ENCODE measurements at places on chromosomes 3 and 15.

- no peak for DNase-seq
Observed at GRCh38 chr15:35693286-35693685, 147.3 kb upstream of the DPH6 start.

- no peak for DNase-seq
Observed at GRCh38 chr3:28718074-28718849, 369.6 kb upstream of the AZI2 start.

GRCh38 chr15:77070180-77070494, 772 bp downstream of the TSPAN3 start:
- DNase-seq: no peak

DNA sequence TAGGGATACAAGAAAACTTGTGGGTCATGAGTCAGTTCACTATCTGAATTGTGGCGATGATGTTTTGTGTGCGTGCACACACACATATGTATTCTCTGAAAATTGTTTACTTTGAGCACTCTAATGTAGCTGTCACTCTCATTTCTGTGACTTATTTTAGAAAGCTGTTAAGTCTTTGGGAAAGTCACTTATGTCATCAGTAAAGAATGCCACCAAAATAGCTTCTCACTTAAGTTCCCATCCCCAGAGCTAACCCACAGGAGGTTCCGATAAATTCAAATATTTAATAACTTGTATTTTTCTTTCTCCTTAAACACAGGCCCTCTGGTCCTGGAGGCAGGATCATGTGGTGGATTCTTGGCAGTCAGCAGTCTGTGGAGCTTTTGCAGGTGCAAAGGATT, 138.3 kb downstream of the LRIG1 start:
- DNase-seq: no peak

DNA sequence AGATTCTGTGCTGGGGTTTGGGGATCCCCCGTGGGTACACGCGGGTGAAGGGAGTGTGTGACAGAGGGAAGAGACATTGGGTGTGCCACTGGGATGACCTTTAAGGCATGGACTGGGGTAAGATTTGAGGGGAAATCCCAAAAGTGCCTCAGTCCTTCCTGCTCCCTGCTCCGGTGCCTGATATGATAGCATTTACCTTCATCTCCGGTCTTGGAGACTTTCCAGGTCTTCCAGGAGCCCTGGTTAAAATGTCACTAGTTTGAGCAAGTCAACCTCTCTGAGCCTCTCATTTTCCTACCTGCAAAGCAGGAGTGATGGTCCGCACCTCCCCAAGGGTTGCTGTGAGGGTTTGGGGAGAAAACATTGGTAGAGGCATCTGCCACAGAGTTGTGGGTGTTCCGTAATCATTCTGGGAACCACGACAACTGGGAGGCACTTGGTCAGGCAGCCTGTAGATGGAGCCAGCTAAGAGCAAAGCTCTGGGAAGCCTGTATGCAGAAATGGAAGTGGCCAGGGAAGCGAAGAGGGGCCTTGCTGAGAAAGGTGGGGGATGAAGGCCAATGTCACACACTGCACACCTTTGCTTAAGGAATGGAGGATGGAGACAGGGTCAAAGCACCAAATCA, 33.9 kb upstream of the KIF23 start:
- no peak for DNase-seq

DNA sequence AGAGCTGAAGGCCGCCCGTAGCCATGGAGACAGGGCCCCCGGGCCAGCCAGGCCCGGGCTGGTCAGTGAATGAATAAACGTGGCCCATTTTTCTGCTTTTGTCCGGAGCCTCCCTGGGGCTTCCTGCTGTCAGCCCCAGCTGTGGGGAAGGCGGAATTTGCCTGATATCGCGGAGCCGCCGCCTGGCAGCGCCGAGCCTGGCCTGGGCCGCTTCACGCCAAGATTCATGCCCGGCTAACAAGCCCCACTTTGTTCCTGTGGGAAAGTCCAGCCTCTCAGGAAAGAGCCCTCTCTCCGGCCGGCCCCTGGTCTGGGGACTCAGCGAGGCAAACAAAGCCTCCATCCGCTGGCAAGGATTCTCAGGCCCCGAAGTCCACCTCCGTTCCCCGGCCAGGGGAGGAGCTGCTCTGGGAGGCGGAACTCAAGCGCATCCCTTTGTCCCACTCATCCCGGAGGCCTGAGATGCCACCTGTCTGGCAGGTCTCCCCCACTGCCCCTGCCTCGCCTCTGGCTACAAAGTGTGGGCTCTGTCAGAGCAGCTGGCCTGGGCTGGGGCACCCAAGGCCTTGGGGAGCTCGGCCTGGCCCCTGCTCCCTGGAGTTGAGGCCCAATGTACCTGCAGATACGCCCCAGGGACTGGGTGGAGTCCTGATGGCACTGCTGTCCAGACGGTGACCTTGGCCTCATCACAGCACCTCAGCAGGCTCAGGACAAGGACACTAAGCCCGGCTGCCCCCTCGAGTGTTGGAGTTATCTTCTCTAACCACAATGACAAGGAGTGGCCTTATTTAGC, 51.6 kb upstream of the SLC6A11 start:
- DNase-seq: no peak

DNA sequence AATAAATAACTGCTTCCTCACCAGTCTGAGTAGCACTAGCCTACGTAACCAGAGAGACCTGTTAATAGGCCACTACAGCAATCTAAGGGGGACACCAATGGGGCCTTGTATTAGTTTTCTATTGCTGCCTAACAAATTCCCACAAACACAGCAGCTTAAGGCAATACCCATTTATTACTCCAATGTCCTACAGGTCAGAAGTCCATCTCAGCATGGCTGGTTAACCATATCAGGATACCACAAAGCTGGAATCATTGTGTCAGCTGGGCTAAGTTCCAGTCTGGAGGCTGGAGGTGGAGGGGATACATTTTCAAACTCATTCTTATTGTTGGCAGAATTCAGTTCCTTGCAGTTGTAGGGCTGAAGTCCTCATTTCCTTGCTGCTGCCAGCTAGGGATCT, 331.9 kb downstream of the ULK4 start:
- no peak for DNase-seq

GRCh38 chr15:23484870-23485269, 37.8 kb upstream of the GOLGA6L2 start:
- DNase-seq: no peak

DNA sequence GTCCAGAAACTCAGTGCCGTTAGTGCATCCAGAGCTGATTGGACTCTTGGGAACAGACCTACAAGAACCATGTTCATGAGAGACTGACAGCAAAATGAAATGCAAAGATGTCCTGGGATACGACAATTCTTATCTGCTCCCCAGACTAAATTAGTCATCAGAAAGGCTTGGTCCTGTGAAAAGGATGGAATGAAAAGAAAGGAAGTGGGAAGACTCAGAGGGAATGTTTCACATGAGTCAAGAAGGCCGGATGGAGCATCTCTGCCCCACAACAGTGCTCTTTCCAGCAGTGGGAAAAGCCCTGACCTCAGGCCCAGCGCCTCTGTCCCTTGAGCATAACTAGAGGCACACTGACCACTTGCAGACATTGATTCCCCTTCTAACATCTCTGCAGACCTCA, 39.3 kb upstream of the UACA start:
- DNase-seq: no peak

DNA sequence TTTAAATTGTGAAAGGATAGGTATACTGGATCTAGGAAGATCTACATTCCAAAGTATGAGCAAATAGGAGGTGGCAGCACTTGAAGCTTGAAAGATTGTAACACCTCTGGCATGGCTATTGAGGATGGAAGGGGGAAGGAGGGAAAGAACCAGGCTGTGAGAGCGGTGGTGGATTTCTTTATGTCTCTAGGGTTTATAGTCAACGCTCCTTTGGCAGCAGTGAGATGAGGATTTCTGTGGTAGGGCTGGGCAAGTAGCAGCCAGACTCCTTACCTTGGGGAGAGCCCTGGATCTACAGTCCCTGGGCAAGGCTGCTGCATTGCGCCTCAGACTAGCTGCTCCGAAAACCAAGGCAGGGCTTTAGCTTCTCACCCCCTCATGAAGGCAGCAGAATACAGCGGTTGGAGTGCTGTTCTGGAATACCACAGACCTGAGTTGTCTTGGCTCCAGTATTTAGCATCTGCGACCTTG, 53.2 kb downstream of the MEF2A start:
- DNase-seq: no peak

DNA sequence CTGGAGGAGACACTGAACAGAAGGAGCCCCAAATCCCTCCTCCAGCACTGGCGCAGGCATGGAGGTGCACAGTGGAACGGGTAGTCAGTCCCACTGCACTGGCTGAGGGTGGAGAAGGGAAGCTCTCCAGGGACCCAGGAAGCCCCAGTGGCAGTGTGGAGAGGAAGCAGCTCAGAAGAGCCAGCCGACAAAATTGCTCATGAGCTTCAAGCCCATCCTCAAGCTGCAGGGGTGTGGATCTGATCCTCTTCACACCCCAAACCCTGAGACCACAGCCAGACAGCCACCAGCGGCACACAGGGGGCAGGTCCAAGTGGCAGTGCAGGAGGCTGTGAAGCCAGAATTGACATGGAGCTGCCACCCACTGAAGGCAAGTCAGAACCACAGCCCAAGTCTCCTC, 32.1 kb downstream of the CYFIP1 start:
- no peak for DNase-seq

- no peak for DNase-seq
Observed at GRCh38 chr3:72887343-72887704, 522 bp upstream of the GXYLT2 start.

DNA sequence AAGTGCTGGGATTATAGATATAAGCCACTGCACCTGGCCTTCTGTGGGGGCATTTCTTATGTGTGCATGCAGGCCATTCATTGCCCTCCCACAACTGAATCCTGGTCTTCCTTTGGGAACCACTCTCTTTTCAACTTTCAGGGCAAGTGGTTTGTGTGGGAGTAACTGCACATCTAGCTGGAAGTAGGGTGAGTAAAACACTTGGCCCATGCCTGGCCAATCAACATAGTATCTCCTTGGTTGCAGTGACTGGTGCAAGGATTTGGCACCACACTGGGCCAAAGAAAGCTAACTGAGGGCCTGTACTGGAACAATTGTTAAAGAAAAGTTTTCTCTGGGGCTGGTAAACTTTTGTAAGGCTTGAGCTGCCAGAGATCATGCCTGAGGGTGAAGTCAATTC, 189.2 kb upstream of the FEZF2 start:
- no peak for DNase-seq

GRCh38 chr3:159898147-159898546, 90.5 kb upstream of the IL12A start:
- DNase-seq: no peak

DNA sequence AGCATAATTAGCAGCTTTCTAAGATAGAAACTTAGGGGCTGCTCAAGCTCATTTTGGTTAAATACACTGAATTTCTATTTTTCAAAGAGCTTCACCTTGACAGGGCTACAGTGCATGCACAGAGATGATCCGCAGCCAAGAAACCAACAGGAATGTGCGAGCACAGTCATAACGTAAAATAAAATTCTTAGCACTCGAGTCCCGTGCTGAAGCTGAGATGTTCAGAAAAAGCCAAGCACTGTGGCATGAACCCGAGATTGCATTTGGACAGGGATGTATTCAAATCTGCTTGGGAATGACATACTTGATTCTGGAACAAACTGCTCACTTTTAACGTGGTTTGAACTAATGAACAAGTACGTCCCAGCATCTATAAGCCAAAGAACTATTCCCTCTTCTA, 340.3 kb downstream of the FOXP1 start:
- DNase-seq: no peak

DNA sequence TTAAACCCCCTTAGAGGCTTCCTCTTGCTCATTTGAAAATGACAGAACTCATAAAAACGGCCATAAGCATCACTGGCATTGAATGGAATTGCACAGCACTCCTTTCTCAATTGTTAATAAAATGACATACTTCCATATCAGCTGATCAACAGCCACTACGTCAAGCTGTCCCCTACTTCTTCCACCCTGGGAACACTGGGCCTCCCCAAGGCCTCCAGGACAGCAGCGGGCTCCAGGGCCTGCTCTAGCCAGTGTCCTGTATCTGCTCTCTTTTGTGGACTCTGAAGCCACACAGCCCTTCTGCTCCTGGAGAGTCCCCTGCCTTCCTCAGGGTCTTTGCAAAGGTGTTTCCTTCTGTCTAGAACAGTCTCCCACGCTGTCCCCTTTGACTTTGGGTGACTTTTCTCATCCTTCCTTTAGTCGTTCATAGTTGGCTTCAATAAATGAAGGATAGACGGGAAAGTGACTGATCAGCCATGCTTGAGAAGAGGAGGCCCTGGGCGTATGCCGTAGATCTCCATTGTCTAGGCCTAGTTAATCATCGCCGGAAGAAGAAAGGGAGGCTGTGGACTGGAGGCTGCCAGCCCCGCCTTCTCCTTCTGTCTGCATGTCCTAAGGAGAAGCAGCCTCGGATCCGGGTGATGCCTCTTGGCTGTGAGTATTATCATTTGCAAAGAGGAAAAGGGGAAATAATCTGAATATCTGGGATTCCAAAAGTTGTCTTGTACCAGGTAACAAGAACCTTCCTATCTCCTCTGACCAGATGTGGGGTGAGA, 4.7 kb upstream of the THSD4 start:
- DNase-seq: no peak

DNA sequence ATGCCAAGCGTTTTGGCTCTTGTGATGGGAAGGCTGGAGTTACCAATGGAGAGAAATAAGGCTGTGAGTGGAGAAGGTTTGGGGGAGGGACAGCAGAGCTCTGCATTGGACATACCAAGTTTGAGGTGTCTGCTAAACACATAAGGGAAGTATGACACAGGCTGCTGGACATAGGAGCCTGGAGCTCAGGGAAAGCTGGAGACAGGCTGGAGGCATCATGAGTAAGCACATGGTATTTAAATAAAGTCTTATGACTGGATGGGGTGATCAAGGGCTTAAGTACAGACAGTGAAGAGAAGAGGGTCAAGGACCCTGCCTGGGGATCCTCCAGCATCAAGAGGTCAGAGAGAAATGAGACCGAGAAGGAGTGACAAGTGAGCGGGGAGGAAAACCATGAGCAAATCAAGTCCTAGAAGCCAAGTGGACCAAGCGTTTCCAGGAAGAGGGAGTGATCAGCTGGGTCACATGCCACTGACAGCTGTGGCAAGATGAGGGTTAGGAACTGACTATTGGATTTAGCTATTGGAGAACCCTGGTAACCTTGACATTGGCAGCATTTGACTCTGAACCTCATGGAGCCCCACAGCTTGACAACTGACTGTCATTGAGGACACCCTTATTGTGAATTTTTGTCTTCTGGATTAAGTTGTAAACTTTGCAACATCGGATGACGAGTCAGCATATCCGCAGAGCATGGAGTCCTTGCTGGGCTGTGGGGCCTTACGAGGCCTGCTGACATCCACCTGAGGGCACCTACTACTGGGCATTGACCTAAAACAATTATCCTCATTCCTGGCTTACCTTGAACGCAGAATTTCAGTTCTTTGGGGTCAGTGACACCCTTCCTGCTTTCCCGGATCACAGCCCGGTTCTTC, 78.7 kb upstream of the ETV5 start:
- DNase-seq: no peak

- no peak for DNase-seq
Observed at GRCh38 chr3:39718674-39719595, 90.5 kb upstream of the MYRIP start.

DNA sequence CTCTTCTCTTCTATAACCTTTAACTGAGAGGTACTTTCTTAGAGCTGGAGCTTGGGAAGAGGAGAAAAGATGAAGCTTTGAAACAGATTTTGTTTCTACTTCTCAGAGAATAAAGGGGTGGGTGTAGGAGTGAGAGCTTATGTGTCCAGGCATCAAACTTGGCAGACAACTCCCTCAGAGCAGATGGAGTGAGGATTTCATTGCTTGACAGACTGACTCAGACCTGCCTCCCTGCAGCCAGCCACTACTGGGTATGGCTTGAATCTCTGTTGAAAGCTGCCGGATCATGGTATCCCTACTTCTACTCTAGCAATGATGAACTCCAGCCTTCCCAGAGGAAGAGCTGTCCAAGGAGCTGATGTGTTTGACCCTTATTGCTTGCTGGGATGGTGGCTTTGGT, 36.7 kb downstream of the SYN2 start:
- DNase-seq: no peak

All from NCI-H1436 (cell line).